Suprapubic skin (tissue), 4 donors: ENCODE measurements at places on chromosomes 11 and 22. TPM values are rescaled to one million over a fixed set of nuclear protein-coding genes. Genes with fewer than 3 reads are reported as not detected.
A peak's percentile ranks its signal among the peaks of the same experiment; 100 is the strongest.

The OR51E2 gene
- not detected for total RNA-seq

The ROBO4 gene
- 3.3 TPM for total RNA-seq

The HEPN1 gene
- not detected for total RNA-seq

The LDHAL6A gene
- total RNA-seq = not detected

The APOBEC3A gene
- 2.1 TPM for total RNA-seq

DNA sequence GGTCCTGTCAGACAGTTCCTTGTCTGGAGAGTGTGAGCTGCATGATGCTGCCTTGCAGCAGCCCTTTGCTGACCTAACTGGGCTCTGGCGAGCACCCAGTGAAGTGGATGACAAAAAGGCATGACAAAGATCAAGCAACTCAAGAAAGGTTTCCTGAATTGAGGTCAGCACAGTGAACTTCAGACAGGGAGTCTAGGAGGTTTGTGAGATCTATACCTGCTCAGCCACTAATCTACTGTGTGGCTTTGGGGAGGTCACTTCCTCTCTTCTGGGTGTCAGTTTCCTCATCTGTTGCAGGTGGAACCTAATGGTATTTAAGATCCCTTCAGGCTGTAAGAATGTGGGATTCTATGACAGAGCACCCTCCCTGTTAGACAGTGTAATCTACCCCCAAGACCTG lies 213.9 kb upstream of the NARS2 start:
- DNase-seq = no peak
- no peak overlapping the region for H3K27ac ChIP-seq
- no peaks in the 10 kb centered on the region for H3K36me3 ChIP-seq
- H3K4me1 ChIP-seq = no peaks in the 10 kb centered on the region

- H3K36me3 ChIP-seq = peaks cover 22% of the 10 kb centered on the region
- peak within 1 kb of the TSS; percentile 14 for H3K27ac ChIP-seq
- no peak for DNase-seq
- no peaks in the 10 kb centered on the region for H3K27me3 ChIP-seq
These were observed at the start of gene SUSD2 for GRCh38 chr22:24181088-24181995. TSS of gene SUSD2 (plus strand) at chr22:24181487. CDS start at chr22:24181520, 33 bp downstream.

DNA sequence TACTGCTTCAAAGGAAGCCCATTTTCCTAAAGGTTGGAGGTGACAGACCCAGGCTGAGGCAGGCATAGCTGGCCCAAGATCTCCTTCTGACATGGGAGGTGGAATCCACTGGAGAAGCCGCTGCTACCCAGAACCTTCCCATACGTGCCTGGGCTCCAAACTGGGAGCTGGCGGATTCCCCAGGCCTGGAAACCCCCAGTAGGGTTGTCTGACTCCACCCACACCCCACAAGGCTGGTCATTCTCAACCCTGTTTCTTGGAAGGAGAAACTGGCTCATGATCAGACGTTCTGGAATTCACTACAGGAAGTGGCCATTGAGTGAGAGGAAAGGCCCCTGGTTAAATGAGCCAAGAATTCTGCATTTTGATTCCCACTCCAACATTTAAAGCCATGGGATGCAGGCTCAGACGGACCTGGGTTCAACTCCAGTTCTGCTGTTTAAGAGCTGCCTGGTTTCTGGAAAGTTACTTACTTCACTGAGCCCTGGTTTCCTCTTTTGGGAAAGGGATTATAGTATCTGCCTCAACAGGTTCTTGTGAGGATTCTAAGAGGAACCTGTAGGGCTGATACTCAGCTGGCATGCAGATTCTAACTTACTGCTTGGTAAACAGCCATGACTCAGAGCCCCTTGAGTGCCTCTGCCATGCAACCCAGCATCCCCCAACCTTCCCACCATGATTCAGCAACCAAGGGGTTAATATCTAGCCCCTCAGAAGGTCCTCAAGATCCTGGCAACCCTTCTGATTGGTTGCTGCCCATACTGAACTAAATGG lies 19.4 kb upstream of the TSKU start:
- DNase-seq = no peak
- H3K4me1 ChIP-seq = peaks cover 68% of the 10 kb centered on the region
- H3K36me3 ChIP-seq = no peaks in the 10 kb centered on the region
- no peak overlapping the region for H3K4me3 ChIP-seq
- H3K27ac ChIP-seq = peak overlapping the region; percentile 52
- no peaks in the 10 kb centered on the region for H3K27me3 ChIP-seq

GRCh38 chr11:77851503-77851902 lies 30.6 kb downstream of the AAMDC start:
- no peak overlapping the region for H3K27ac ChIP-seq
- peaks cover 72% of the 10 kb centered on the region for H3K36me3 ChIP-seq
- no peak for DNase-seq
- H3K27me3 ChIP-seq = no peaks in the 10 kb centered on the region

GRCh38 chr11:135046556-135046955 lies 634.5 kb upstream of the B3GAT1 start:
- no peak overlapping the region for H3K4me3 ChIP-seq
- H3K27ac ChIP-seq = no peak overlapping the region
- H3K36me3 ChIP-seq = no peaks in the 10 kb centered on the region
- peaks cover 7% of the 10 kb centered on the region for H3K27me3 ChIP-seq
- H3K4me1 ChIP-seq = no peaks in the 10 kb centered on the region
